ENCODE measurements at places on chromosomes 16 and 17.

DNA sequence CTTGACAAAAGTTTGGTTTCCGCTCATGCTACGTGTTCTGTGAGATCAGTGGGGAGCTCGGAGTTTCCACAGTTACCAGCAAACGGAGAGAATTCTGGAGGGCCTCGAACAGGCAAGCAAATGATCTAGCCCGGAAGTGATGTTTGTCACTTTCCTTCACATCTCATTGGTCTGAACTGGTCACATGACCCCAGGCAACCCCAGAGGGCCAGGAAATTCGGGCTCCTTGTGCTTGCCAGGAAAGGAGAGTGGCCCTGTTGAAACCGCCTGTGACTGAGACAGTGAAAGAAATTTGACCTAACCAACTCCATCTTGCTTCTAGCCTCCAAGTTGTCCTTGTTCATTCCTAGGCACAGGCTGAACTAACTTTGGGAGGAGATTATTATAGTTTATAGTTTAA is 23.0 kb downstream of the SPPL2C start:
- no peak for DNase-seq

DNA sequence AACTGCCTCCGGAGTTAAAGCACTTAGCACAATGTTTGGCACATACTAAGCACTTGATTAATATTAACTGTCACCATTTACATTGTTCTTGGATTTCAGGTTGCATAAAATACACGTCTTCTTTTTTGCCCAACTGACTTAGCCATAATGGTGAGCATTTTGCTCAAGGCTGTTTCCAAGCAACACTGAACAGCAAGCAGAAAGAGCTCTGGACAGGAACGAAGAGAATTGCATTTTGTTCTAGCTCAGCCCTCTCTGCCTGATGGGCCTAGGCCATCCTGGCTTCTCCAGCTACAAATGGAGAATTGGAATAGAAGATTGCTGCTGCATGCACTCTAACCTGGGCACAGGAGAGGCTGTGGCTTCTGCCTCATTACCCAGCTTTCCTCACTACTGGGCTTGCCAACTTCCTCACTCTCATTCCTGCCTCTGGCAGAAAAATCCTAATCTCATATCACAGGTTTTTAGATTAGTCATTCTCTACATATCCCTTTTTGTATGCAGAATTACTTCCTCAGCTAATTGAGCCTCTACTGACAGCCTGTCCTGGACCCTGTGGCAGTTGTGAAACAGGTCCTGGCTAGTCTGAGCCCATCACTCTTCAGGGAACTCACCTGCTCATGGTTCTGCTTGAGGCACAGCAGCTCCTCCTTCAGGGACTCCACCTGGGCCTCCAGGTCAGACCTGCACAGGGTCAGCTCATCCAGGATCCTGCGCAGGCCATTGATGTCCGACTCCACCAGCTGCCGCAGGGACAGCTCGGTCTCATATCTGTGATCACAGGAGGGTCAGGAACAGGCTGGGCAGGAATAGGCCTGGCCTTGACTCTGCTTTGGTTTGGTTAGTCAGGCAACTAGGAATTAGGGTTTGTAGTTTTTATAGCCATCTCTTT is 2.5 kb downstream of the KRT33A start:
- no peak for DNase-seq

- DNase-seq: no peak
These were observed 651 bp downstream of the SHMT1 start for GRCh38 chr17:18362698-18363100.

DNA sequence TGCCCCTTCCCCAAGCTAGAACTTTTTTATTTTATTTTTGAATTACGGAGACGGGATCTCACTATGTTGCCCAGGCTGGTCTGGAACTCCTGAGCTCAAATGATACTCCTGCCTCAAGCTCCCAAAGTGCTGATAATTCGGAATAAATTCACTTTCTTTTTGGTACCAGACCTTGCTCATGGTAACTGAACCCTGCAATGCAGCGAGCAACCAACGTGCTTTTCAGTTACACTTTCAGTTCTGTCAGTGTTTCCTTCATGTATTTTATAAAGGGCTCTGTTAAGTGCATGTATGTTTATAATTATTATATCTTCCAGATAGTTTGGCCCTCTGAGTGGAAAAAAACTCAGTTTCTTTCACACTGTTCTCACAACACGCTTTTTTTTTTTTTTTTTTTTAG is 13.9 kb downstream of the C16orf96 start:
- no peak for DNase-seq

- no peak for DNase-seq
These were observed 24.9 kb downstream of the CDRT15 start for GRCh38 chr17:14211801-14212200.
